Stimulated activated CD8-positive, alpha-beta memory T cell treated with anti-CD3 and anti-CD28 coated beads, Interleukin-12 subunit alpha, Interleukin-12 subunit beta, amount 100 ng/mL, for 4 hours (primary cell): ENCODE measurements at places on chromosomes 1 and 21.

DNA sequence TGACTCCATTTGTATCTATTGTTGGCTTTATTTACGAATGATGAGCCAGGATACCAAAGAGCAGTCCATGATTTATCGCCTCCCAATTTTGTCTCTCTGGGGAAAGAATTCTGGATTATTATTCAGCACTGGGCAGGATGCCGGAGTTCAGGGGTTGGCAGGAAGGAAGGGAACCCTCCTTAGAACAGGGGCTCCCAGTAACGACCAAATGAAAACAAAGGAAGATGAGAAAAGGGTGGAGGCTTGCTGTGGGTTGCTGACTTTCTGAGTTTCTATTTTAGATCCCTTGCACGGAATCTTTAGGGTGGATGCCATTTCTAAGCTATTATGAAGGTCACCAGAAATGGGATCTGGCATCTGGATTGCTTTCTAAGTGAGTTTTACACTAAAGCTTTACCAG lies 231.2 kb upstream of the LYPLAL1 start:
- DNase-seq, result no peak

GRCh38 chr1:206890125-206891060 lies 6.8 kb upstream of the IL24 start:
- no peak for DNase-seq

GRCh38 chr1:67312615-67313014 lies 4.9 kb downstream of the IL12RB2 start:
- DNase-seq, result no peak

DNA sequence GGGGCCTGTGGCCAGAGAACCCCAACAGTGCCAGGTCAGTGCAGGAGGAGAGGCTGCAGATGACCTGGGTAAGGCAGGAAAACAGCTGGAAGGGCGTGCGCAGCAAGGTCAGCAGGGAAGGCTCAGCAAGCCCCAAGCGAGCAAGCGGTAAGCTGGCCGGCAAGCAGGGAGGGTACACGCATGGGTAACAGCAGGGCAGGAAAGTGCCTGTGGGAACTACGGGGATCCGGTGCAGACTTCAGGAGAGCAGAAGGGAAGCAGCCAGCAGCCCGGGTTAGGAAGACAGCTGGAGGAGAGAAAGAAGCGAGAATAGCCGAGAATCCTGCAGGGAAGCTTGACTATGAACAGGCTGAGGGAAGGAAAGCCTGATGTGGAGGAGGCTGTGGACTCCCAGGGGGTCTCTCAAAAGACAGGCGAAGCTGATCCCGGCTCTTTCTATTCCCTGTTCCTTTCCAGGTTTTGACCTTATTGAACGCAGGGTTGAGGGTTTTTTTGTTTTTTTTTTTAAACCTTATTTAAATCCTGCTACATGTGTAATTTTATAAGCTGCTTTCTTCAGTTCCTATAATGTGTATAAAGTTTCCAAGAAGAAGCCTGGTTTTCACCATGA lies 20.9 kb downstream of the UMODL1 start:
- no peak for DNase-seq

DNA sequence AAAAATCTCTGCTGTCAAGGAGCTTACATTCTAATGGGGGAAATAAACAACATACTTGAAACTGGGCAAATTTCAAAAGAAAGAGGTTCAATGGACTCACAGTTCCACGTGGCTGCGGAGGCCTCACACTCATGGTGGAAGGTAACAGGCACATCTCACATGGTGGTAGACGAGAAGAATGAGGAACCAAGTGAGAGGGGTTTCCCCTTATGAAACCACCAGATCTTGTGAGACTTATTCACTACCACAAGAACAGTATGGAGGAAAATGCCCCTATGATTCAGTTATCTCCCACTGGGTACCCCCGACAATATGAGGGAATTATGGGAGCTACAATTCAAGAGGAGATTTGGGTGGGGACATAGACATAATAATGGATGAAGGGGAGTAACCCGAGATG lies 226.4 kb downstream of the ZP4 start:
- no peak for DNase-seq

- no peak for DNase-seq
These were observed 110.7 kb downstream of the SLC25A24 start for GRCh38 chr1:108089477-108089876.

DNA sequence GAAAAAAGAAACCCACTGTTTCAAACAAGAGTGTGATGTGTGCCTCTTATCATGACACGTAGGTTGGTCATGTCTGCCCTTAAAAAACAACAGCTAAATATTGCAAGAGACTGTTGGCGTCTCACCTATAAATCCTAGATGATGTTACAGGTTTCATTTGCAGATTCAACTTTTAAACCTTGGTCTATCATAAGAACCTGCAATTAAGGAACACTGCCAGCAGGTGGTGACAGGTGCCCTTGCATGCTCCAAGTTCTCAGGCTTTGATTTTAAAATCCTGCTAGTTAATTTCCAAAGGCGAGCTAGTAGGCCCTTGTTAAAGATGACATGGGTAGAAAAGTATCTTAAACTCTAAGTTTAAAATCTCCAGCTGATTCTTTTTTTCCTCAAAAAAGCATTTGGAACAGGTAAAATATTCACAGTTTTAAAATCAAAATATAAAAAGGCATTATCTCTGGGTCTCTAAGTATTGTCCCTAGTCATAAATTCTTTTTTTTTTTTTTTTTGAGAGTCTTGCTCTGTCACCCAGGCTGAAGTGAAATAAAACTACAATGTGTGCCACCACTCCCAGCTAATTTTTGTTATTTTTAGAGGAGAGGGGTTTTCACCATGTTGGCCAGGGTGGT lies 39.1 kb downstream of the CLSTN1 start:
- DNase-seq, result peak; percentile 19

GRCh38 chr1:40592107-40592803 lies 60.8 kb downstream of the ZNF684 start:
- DNase-seq, result no peak

GRCh38 chr1:174243451-174244000 lies 84.2 kb downstream of the RABGAP1L start:
- no peak for DNase-seq

DNA sequence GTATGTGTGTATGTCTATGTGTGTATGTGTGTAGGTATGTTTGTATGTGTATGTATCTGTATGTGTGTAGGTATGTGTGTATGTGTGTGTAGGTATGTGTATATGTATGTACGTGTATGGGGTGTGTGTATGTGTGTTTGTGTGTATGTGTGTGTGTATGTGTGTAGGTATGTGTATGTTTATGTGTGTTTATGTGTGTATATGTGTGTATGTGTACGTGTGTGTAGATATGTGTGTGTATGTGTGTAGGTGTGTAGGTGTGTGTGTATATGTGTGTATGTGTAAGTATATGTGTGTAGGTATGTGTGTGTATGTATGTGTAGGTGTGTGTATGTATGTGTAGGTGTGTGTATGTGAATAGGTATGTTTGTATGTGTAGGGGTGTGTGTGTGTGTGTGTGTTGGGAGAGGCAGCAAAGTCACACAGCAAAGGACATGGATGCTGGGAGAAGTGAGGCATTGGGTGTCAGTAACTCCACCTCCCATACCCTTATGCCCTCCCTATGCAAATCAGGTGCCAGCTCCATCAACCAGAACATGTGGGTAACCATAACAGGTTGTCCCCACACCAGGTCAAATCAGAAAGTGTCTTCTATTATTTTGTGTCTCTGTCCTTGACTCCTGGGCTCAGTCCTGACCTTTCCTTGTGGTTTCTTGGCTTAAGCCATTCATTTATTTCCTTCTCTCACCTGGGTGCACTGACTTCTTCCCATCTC lies 15.0 kb upstream of the KCNAB2 start:
- DNase-seq, result no peak

DNA sequence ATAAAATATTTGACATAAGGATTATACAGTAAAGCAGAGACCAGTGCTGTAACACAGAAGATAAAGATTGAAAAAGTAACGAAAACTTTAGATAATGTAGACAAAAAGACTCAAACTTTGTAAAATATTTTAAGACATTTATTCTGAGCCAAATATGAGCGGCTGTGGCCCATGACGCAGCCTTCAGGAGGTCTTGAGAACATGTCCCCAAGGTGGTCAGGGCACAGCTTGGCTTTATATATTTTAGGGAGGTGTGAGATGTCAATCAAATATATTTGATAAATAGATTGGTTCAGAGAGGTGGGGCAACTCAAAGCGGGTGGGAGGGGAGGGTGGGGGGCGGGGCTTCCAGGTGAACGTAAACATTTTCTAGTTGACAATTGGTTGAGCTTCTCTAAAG lies 81.2 kb downstream of the WDR4 start:
- DNase-seq, result no peak

DNA sequence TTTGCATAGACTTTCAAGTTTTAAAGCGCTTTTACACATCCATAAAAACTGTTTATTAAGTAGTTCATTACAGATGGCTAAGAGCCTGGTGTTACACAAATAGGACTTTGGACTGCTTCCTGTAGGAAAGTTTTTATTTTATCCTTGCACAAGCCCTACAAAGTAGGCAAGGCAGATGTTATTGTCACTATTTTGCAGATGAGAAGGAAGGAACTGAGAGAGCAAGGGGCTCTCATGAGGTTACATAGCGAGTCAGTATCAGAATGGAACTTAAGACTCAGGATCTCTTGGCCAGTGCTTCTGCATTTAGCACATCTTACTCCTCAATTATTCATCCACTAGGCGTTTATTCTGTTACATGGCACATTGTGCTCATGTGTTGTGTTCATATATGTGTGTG lies 2.6 kb upstream of the MAPKAPK2 start:
- DNase-seq, result no peak

DNA sequence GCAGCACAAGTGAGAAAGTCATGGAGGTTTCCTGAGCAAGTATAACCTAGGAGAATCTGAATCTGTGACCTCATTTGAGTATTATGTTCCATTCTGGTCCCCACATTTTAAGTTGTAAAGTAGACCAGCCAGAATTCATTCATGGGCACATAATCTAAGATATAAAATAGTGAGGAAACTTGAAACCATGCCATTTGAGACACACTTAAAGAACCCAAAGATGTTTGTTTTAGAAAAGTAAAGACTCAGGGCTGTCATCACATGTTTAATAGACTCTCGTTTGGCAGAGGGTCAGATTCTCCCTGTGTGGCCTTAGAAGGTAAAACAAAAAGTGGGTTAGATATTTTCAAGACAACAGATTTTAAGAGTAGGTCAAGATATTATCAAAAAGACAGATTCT lies 6.4 kb downstream of the SZT2 start:
- no peak for DNase-seq

DNA sequence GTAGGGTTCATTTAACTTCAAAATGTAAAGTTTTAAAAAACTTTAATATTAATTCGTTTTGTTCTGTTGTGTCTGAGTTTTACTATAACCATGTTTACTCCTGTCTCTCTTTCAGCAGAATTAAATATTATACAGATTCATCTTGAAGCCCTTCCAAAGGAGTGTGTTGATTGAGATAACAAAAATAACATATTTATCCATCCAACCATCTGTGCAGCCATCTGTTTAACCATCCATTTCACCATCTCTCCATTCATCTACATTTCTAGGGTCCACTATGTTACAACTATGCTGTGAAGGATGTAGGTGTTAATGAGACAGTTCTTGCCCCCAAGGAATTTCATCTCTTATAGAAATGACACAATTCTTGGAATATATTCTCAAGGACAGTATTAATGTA lies 36.0 kb upstream of the GNG12 start:
- DNase-seq, result no peak

- DNase-seq, result no peak
These were observed 49.5 kb downstream of the LUZP1 start for GRCh38 chr1:23118957-23119792.

DNA sequence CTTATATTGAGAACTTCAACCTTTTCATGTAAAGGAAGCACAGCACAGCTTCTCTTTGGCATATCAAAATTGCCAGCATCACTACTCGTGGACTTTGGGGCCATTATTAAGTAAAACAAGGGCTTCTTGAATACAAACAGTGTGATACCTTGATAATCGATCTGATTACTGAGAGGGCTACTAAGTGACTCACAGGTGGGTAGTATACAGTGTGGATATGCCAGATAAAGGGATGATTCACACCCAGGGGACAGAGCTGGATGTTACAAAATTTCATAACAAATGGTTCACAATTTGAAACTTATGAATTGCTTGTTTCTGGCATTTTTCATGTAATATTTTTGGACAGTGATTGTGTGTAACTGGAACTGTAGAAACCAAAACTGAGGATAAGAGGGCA lies 15.4 kb downstream of the HDAC1 start:
- DNase-seq, result no peak

GRCh38 chr1:200714504-200715187 lies 24.0 kb upstream of the CAMSAP2 start:
- DNase-seq, result no peak

- DNase-seq, result no peak
These were observed 16.5 kb downstream of the SLC2A7 start for GRCh38 chr1:9009438-9010370.

DNA sequence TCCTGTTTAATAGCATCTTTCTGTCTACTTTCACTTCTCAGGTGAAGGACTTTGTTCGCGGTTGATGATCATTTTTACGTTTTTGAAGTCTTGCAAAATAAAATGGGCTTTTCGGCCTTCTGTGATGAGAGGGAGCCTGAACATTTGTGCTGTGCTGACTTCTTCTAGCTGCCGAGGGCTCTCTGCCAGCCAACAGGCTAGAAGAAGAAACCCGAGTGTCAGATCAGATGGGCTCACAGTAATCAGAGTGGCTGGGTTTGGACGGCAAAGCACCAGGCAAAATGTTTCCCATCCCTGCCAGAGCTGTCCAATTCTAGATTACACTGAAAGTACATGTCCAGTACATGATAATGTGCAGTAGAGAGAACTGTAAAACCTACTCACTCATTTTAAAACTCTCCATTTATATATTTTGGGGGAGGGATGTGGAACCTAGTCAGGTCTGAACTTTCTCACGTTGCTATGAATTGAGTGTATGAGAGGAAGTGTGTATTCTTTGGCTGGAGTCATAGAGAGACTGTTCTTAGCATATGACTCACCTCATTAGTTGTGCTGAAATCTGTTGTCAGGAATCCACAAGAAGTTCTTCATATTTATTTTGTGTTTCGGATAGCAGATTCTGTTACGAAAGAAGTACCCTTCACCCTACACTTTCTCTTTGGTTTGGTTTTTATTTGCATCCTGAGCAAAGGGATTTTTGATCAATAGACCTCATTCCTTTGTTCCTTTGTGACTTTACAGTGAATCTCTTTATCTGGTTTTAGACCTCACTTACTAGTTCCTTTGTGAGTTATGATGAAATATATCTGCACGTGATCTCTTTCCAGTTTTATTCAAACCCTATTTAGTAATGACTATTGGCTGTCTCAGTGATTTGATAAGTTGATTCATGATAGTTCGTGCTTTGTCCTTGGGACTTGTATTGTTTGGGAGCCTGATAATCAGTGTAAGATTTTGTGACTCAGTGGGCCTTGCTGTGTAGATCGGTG lies 4.8 kb downstream of the ATP1A1 start:
- no peak for DNase-seq

- no peak for DNase-seq
These were observed 24.8 kb upstream of the GFI1 start for GRCh38 chr1:92511541-92511940.

GRCh38 chr1:10380594-10381275 lies 18.1 kb upstream of the PGD start:
- no peak for DNase-seq

DNA sequence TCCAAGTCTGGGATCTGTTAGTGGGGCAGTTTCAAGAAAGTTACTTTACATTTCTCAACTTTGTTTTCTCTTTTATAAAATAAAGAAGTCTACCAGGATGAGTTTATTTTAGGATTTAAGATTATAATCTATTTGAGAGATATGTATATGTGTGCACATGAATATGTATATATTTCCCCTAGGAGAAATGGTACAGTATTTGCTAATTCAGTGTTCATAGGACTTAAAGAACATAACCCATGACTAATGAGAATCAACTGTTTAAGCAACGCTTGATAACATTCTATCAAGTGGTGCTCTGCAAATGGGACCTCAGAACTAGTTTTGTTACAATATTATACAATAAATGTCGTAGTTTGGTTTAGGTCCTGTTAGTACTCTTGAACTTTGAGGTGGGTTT lies 7.0 kb downstream of the BCAS2 start:
- no peak for DNase-seq
